Neural crest cell (in vitro differentiated cells): ENCODE measurements at places on chromosomes 4 and X. TPM values are rescaled to one million over a fixed set of nuclear protein-coding genes. Genes with fewer than 3 reads are reported as not detected.

DNA sequence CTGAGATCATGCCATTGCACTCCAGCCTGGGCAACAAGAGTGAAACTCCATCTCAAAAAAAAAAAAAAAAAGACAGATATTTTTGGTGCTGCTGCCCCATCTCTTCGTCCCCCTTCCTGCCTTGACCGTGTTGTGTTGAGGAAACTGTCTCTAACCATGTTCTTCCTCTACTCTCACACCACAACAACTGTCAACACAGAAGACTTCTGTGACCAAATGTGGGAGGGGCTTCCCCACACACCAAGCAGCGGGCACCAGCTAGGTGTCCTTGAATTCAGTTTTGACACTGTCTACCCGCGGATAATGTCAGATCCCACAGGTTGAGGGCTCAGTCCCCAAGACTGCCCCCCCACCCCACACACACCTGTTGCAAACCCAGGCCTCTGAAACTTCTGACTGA is 104.7 kb upstream of the BCOR start:
- no peak overlapping the region for H3K27ac ChIP-seq
- no peak for DNase-seq
- H3K36me3 ChIP-seq = no peaks in the 10 kb centered on the region
- H3K4me3 ChIP-seq = no peak overlapping the region

DNA sequence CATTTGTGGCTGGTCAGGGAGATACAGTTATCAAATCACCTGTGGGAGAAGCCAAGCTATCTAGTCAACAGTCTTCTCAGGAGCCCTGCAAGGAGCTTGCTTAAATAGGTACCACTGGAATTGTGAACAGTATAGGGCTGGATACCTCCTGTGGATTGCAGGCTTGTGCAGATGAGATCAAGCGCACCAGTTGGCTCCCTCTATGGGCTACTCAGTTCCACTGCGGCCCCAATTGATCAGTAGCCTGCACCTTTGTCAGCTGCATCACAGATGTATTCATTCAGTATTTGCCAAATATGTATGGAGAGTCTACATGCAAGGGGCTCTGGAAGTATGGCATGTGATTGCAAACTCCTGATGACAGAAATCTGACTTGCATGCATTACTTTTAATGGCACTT is 28.6 kb downstream of the TEX13A start:
- H3K27ac ChIP-seq = no peak overlapping the region
- no peaks in the 10 kb centered on the region for H3K27me3 ChIP-seq
- no peaks in the 10 kb centered on the region for H3K36me3 ChIP-seq

DNA sequence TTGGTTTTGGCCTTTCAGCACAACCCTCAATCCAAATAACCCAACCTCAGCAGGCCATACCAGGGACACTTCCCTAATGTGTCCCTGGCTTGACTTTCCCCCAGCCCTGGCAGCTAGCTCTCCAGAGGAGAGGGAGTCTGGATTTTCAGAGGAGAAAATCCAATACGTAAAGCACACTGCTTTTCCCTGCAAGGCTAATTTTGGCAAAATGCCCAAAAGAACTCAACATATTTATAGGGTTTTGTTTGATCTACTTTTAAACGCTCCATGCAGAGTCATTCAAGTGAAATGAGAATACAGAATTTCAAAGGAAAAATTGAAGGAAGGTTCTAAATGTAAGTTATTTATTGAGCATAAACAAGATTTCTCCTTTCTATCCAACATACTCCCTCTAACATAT is 167.2 kb downstream of the SH3KBP1 start:
- no peak overlapping the region for H3K4me3 ChIP-seq
- H3K36me3 ChIP-seq = peaks cover 5% of the 10 kb centered on the region
- H3K27ac ChIP-seq = no peak overlapping the region
- H3K4me1 ChIP-seq = no peaks in the 10 kb centered on the region
- H3K27me3 ChIP-seq = no peaks in the 10 kb centered on the region
- no peak for DNase-seq

DNA sequence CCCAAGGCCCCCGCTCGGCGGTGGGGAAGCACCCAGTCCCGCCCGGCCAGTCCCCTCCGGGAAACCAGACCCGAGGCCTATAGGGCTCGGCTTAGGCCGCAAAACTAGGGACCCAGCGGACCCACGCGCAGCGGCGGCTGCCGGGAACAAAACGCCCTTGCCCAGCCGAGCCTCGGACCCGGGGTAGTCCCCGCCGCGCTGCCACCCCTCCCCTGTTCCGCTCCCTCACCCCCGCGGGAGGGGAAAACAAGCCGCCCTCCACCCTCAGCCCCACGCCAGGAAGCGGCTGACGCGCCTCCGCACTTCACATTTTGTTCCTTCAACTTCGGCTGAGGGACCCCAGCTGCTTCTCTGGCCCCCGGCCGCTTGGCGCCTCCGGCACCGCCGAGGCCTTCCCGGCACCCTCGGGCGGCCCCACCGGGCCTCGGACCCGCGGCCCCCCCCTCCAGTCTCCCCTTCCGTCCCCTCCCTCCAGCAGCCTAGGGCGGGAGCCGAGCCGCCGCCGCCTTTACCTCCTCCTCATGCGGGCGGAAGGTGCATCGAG is 694 bp downstream of the PDS5A start:
- H3K4me1 ChIP-seq = peaks cover 30% of the 10 kb centered on the region
- peaks cover 18% of the 10 kb centered on the region for H3K36me3 ChIP-seq
- DNase-seq = peak; percentile 36
- H3K4me3 ChIP-seq = peak overlapping the region; percentile 90
- no peaks in the 10 kb centered on the region for H3K27me3 ChIP-seq

GRCh38 chrX:40031911-40032310 is 65.8 kb downstream of the BCOR start:
- H3K4me1 ChIP-seq = peaks cover 16% of the 10 kb centered on the region
- no peak overlapping the region for H3K27ac ChIP-seq
- peak overlapping the region; percentile 13 for H3K4me3 ChIP-seq
- no peak for DNase-seq
- no peaks in the 10 kb centered on the region for H3K27me3 ChIP-seq

- H3K27ac ChIP-seq = no peak overlapping the region
- H3K4me3 ChIP-seq = no peak overlapping the region
- DNase-seq = no peak
- H3K36me3 ChIP-seq = no peaks in the 10 kb centered on the region
- H3K4me1 ChIP-seq = no peaks in the 10 kb centered on the region
- no peaks in the 10 kb centered on the region for H3K27me3 ChIP-seq
Observed at GRCh38 chr4:9745782-9746181, 35.7 kb upstream of the DRD5 start.

- H3K27ac ChIP-seq = no peak overlapping the region
- H3K4me1 ChIP-seq = peaks cover 19% of the 10 kb centered on the region
- peaks cover 31% of the 10 kb centered on the region for H3K27me3 ChIP-seq
- no peak for DNase-seq
Observed at GRCh38 chrX:119755981-119756533, 2.3 kb upstream of the SOWAHD start.

GRCh38 chr4:69689599-69689998 is 36.6 kb upstream of the UGT2A1 start:
- DNase-seq = no peak
- peaks cover 49% of the 10 kb centered on the region for H3K27me3 ChIP-seq
- no peaks in the 10 kb centered on the region for H3K4me1 ChIP-seq
- no peak overlapping the region for H3K27ac ChIP-seq
- no peak overlapping the region for H3K4me3 ChIP-seq

DNA sequence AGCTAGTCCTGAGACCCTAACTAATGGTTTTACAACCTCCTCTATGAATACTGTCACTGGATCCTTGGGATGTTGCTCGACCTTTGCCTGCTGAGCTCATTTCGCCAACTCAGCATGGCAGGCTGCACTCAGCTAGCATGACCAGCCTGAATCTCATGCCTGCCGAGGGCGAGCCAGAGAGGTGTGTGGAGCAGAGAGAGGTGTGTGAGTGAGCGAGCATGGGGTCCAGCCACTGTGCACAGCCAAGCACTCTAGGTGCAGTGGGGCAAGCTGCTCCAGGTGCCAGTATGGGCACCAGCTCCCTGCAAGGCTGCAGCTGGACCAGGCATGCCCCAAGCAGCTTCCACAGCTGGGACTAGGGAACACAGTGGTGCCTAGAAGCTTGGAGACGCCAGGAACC is 410.9 kb downstream of the PCDH10 start:
- no peaks in the 10 kb centered on the region for H3K4me1 ChIP-seq
- H3K36me3 ChIP-seq = no peaks in the 10 kb centered on the region
- no peak overlapping the region for H3K4me3 ChIP-seq
- no peaks in the 10 kb centered on the region for H3K27me3 ChIP-seq
- no peak for DNase-seq
- H3K27ac ChIP-seq = no peak overlapping the region

- peaks cover 8% of the 10 kb centered on the region for H3K36me3 ChIP-seq
- no peak for DNase-seq
- no peak overlapping the region for H3K27ac ChIP-seq
- no peak overlapping the region for H3K4me3 ChIP-seq
- H3K27me3 ChIP-seq = no peaks in the 10 kb centered on the region
Observed at GRCh38 chr4:184453365-184454160, 20.8 kb downstream of the IRF2 start.

GRCh38 chr4:122636697-122637096 is 15.8 kb upstream of the IL21 start:
- H3K36me3 ChIP-seq = no peaks in the 10 kb centered on the region
- no peak for DNase-seq
- H3K27ac ChIP-seq = no peak overlapping the region

DNA sequence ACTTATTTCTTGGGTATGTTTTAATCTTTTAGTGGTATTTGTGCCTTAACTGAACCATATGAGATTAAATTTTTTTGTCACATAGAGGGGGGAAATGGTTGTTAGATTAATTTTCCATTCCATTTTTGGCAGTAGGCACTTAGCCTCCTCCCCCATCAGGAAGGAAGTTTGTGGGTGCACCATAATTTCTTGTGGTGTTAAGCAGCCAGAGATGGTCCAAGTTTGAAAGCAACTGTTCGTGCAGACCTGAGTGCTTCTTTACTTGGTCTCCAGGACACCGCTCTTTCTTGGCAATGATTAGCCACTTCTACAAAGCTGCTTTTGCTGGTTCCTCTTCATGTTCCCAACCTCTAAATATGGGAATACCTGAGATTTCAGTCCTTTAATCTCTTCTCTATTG is 92.7 kb upstream of the RPL34 start:
- H3K36me3 ChIP-seq = peaks cover 2% of the 10 kb centered on the region
- H3K4me3 ChIP-seq = no peak overlapping the region
- no peak overlapping the region for H3K27ac ChIP-seq
- peaks cover 25% of the 10 kb centered on the region for H3K4me1 ChIP-seq
- H3K27me3 ChIP-seq = no peaks in the 10 kb centered on the region

DNA sequence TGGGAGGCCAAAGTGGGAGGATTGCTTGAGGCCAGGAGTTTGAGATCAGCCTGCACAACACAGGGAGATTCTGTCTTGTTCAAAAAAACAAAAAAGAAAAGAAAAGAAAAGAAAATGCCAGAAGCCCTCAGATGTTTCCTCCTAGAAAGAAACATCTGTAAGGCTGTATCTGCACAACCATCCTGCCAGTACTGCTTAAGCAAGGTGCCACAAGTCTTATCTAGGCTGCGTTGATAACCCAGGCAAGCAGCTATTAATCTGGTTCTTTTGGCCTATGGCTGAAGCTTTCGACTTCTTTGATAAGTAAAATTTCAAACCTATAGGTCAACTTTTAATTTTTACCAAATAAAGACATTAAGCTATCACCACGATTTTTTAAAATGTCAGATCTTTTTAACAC is 3.1 kb downstream of the COX18 start:
- no peak for DNase-seq
- H3K4me1 ChIP-seq = peaks cover 24% of the 10 kb centered on the region
- H3K27ac ChIP-seq = no peak overlapping the region
- peaks cover 13% of the 10 kb centered on the region for H3K36me3 ChIP-seq

GRCh38 chrX:137195296-137195695 is 161.5 kb upstream of the GPR101 start:
- no peaks in the 10 kb centered on the region for H3K4me1 ChIP-seq
- H3K4me3 ChIP-seq = no peak overlapping the region
- H3K27ac ChIP-seq = no peak overlapping the region
- no peak for DNase-seq
- H3K27me3 ChIP-seq = peaks cover 6% of the 10 kb centered on the region

DNA sequence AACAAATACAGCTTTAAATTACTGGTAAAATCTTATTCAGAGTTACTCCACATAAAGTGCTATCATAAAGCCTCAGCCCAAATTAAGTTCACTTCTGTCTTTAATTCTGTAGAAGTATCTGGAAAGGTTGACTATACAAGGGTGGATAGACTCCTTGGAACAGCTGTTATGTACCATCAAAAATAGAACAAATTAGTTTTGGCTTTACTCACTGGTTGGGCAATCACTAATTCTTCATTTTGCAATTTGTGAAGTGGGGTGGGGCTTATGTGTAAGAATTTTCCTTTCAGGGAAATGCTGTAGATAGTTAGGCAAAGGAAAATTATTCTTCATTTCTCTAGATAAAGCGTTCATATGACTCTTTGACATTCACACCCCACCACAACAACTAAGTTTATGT is 7.8 kb downstream of the DIAPH2 start:
- no peak overlapping the region for H3K4me3 ChIP-seq
- no peak overlapping the region for H3K27ac ChIP-seq
- no peaks in the 10 kb centered on the region for H3K36me3 ChIP-seq

DNA sequence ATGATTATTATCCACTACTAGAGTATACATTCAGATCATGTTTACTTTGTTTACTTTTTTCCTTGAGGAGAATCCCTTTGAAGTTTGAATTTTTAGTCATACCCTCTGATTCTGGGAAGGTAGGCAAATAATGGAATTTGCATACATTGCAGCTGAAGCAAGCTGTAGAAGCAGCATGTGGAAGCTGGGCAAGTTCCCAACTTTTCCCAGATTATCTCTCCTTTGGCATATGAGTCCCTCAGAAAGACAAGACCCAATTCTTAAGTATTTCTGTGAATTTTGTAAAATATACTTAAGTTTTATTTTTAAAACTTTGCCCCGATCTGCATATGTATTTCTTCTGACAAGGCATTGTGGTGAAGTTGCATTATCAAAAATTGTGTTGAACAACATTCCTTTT is 94.9 kb downstream of the CNKSR2 start:
- peaks cover 13% of the 10 kb centered on the region for H3K4me1 ChIP-seq
- H3K4me3 ChIP-seq = no peak overlapping the region
- no peaks in the 10 kb centered on the region for H3K36me3 ChIP-seq

DNA sequence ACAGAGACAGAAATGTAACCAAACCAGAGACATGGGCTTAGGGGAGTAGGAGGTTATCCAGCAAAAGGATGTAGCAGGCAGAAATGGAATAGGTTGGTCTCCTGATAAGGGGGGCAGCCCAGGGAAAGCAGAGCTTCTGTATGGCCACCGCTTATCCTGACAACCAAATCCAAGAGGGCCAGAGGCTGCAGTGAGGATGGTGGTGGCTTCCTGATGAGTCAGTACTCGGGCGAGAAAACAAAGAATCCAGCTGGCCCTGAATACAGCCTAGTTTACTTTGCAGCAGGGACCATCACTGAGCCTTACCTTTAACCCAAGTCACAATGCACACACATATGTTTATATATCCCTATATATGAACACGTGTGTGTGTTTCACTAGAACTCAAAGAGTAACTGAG is 129.7 kb upstream of the FTHL17 start:
- DNase-seq = no peak
- H3K27me3 ChIP-seq = no peaks in the 10 kb centered on the region
- H3K27ac ChIP-seq = no peak overlapping the region
- no peaks in the 10 kb centered on the region for H3K4me1 ChIP-seq

Gene CENPE
- 59.7 and 70.0 TPM in 2 replicates for total RNA-seq

Gene FHIP1A
- 0.23 TPM in 1 of 2 replicates, not detected in the other for total RNA-seq

Gene SORBS2
- 34.5 and 42.3 TPM in 2 replicates for total RNA-seq

Gene PLK4
- 49.6 and 54.4 TPM in 2 replicates for total RNA-seq

Gene SLC39A8
- total RNA-seq = 11.1 and 11.4 TPM in 2 replicates

Gene GSPT2
- total RNA-seq = 21.6 and 22.2 TPM in 2 replicates
